ENCODE measurements at places on chromosomes 13 and 19.
A peak's percentile ranks its signal among the peaks of the same experiment; 100 is the strongest.

- DNase-seq, result no peak
Measured at GRCh38 chr13:91426913-91427312, 28.5 kb downstream of the GPC5 start.

DNA sequence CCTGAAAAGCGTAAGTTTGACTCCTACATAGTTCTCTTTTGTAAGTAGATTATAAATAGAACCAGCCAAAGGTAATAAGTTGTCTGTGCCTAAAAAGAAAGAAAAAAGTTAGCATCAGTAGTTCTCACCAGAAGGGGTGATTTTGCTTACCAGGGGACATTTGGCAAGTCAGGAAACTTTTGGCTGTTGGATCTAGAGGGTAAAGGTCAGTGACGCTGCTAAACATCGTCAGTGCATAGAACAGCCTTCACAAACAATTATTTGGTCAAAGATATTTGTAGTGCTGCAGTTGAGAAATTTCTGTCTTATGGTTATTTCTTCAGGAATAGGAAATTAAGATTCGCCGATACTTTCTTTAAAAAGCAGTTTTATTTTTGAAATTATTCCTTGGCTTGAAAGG, 2.0 kb downstream of the USPL1 start:
- no peak for DNase-seq

DNA sequence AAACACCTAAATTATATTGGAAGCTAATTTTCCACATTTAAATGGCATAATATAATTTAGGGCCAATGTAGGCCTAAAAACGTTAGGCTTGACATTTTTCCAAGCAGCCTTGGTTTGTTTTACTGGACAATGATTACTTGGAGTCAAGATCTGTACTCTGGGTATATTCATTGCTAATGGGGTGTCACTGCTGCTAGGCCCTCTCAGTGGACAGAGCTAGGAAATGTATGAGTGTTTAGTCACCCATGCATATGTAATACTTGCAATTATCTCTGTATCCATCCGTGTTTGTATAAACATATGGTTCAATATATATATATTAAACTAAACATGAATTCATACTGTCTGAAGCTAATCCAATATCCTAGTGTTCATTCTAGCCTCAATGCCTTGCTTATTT, 598.1 kb downstream of the DCT start:
- no peak for DNase-seq

- DNase-seq, result no peak
Measured at GRCh38 chr13:113848431-113849260, 15.2 kb downstream of the GAS6 start.

- peak; percentile 5 for DNase-seq
Measured at GRCh38 chr13:103194871-103195270, 128.7 kb upstream of the SLC10A2 start.

DNA sequence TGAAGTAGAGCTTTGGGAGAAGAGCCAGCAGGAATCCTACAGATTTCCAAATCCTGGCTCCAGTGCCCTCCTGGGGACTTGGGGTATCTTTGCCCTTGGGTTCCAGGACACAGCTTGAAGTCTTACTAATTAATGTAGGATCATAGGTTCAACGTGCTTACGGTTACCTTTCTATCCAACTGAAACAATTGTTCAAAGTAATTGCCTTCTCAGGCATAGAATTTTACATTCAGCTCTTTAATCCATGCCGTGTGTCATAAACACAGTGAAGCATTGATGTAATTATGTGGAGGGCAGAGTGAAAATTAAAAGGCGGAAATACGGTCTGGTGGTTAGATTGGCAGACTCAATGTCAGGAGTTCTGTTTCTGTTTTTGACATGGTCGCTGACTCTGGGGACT, 170.4 kb downstream of the COG6 start:
- no peak for DNase-seq

DNA sequence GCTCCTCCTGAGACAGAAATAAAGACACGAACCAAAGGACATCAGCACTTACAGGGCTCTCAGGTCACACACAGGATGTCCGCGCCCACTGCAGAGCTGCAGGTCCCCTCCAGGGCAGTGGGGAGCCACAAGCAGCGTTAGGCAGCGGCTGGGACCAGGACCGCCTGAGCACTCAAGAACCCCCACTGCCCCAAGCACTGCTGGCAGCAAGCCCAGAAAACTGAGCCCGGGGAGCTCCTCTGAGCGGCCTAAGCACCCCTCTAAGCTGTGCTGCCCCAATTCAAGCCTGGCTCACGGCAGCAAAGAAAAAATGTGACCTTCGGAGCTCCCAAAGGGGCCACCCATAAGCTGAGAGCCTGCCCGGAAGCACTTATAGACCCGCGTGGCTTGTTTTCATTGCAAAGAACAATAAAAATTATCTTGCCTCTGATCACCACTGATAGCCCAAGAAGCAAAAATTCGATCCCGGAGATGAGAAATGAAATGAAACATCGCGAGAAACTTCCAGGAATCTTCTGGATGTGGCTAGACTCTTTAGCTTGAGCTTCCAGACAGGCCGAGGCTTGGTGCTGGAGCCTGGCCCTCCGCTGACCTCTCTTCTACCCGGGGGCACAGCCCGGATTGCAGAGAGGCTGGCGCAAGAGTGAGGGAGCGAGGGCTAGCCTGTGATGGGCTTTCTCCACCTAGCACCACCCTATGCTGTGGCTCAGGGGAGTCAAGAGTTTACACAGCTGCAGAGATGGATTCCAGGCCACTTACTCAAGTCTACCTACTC, 6.3 kb downstream of the DPP9 start:
- DNase-seq, result peak; percentile 75

DNA sequence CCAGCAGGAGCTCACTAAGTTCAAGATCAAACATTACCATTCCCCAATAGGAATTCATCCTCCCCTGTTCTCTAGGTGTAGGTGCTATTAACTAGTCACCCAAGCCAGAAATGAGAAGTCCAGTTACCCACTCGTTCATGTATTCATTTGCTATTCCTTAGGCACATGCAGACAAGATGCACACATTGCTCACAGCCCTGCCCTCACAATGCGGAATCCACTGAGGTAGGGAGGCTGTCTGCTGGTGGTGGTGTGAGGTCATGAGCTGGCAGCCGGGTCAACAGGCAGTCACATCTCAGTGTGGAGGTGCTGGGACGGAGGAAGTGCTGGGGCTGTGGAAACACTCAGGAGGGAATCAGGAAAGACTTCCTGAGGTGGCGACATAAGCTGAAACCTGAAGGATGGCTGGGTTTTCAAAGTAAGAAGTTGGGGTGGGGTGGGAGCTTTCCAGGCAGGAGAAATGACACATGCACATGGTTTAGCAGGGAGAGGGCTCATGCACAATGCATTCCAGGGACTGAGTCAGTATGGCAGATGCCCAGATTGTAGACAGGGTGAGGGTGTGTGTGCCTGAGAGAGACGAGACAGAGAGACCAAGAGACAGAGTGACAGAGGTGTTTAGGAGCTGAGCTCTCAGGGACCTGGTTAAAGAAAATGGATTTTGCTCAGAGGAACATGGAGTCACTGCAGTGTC, 117.6 kb downstream of the USP12 start:
- no peak for DNase-seq

GRCh38 chr19:56167064-56167578, 8.7 kb upstream of the GALP start:
- no peak for DNase-seq
